ENCODE measurements at places on chromosomes 3 and 15. TPM values are rescaled to one million over a fixed set of nuclear protein-coding genes. Genes with fewer than 3 reads are reported as not detected.
A peak's percentile ranks its signal among the peaks of the same experiment; 100 is the strongest.

The PCOLCE2 gene
- not detected for total RNA-seq

The ISY1 gene
- 72.3 TPM for total RNA-seq

The PPP1R2 gene
- total RNA-seq, result 98.8 TPM

- DNase-seq, result no peak
- no peak overlapping the region for H3K27ac ChIP-seq
- H3K36me3 ChIP-seq, result no peaks in the 10 kb centered on the region
- H3K4me3 ChIP-seq, result no peak overlapping the region
- H3K4me1 ChIP-seq, result peaks cover 35% of the 10 kb centered on the region
Measured at GRCh38 chr3:10548992-10549391, 43.6 kb upstream of the ATP2B2 start.

- H3K4me1 ChIP-seq, result no peaks in the 10 kb centered on the region
- no peak overlapping the region for H3K4me3 ChIP-seq
- H3K27me3 ChIP-seq, result peaks cover 29% of the 10 kb centered on the region
- no peaks in the 10 kb centered on the region for H3K36me3 ChIP-seq
- no peak overlapping the region for H3K27ac ChIP-seq
Measured at GRCh38 chr3:127132876-127133275, 60.1 kb upstream of the PRR23E start.

DNA sequence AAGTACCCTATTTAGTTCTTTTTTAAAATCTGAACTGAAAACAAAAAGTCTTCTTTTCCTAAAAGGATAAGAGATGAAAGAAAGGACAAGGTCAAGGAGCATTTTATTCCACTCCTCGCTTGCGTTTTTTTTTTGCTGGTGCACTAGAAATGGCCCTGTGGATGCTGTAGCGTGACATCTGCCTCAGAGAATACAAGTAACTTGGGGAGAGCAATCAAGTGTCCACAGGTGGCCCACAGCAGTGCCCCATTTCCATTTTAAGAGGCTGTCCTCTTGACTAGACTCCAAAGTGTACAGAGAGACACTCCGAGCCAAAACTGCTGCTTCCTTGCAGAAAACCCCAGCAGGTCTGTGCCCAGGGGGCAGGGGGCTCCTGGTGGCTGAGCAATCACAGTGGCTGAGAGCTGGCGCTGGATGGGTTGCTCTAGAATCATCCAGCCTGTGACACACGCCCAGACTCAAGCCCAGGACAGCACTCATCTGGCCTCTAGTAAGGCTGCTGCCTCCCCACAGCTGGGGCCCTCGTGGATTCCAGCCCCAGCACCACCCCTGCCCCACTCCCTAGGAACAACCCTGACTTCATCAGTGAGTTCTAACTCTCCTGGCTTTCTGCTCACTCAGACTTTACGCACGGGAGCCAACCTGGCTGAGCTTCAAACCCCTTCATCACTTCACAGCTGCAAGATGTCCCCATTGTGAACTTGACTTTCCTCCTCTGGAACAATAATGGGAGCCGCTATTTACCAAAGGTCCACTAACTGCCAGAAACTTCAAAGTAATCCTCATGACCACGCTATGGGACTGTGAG is 71.1 kb upstream of the SPATA12 start:
- DNase-seq, result no peak
- H3K27ac ChIP-seq, result no peak overlapping the region
- peaks cover 27% of the 10 kb centered on the region for H3K4me1 ChIP-seq
- no peak overlapping the region for H3K4me3 ChIP-seq
- no peaks in the 10 kb centered on the region for H3K36me3 ChIP-seq

DNA sequence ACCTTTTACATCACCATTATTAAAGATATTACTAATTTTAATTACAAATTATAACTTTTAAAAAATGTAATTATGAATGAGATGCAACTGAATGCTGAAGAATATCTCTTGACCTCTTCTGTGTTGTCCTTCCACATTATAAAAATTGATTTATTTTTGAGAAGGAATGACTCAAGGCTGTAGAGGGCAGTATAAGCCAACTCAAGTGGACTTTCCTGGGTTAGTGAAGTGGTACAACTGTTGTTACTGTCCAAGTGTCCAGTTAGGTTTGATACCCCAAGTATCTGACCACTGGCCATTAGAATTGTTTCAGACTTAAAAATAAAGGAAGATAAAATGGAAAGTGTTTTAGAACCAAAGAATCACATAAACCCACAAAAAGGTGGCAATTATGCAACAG is 51.9 kb downstream of the BBX start:
- no peaks in the 10 kb centered on the region for H3K36me3 ChIP-seq
- peaks cover 23% of the 10 kb centered on the region for H3K4me1 ChIP-seq
- no peaks in the 10 kb centered on the region for H3K27me3 ChIP-seq
- DNase-seq, result no peak

DNA sequence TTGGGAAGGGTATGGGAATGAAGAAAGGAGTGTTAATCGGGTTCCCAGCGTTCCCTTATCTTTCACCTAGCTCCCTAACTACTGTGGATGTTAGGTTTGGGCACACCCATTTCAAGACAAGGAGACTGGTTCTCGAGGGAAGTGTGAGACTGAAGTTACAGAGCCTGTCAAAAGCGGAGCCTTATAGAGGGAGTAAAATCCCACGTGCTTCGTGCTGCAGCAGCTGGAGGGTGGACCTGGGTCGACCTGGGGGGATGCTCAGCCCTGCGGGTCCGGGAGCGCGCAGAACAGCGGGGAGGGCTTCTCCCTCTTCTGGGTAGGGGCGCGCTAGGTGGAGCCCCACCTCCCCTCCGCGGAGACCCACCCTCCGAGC is 314 bp upstream of the TMED3 start:
- H3K4me1 ChIP-seq, result peaks cover 38% of the 10 kb centered on the region
- H3K27ac ChIP-seq, result peak overlapping the region; percentile 61
- H3K36me3 ChIP-seq, result peaks cover 28% of the 10 kb centered on the region
- H3K27me3 ChIP-seq, result peaks cover 33% of the 10 kb centered on the region
- no peak for DNase-seq
